ENCODE measurements at places on chromosomes 16 and 17.
A peak's percentile ranks its signal among the peaks of the same experiment; 100 is the strongest.

GRCh38 chr17:10247810-10248209 lies 49.4 kb upstream of the GAS7 start:
- DNase-seq = no peak

DNA sequence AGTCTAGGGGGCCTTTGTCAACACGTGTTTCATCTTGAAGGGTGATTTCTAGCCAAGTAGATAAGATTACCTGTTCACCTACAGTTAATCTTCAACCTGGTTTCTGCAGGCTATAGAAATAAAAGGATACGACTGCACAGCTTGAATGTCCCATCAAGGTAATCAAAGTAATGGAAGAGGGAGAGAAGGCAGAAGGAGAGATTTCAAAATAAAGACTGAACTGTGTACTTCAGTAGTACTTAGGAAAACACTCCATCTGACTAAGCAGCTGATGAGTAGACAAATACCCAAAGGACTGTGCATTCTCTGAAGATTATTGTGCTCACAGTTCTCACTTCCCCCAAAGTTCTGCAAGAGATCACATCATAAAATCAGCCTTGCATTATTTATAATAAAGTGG lies 5.8 kb upstream of the RFFL start:
- no peak for DNase-seq

DNA sequence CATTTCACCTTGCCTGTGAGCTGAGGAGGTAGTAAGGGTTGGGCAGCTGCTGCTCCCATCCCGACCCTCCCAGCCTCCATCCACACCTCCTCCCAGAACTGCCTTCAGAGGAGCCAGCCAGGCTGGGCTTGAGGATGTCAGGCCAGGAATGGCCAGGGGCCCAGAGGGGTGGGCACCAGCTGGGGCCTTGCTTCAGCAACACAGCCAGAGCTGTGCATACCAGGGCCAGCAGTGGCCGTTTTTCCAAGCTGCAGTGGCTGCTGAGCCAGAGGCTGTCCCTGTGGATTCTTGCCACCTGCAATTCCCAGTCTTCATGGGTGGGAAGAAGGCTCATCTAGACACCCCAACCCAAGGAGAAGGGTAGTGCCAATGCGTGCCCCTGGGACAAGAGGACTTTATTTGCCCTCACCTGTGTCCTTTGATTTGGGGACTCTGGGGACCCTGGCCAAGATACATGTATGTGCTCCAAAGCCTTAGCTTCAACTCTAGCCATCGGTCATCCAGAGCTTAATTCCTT lies 153.4 kb upstream of the SDK2 start:
- DNase-seq = no peak

DNA sequence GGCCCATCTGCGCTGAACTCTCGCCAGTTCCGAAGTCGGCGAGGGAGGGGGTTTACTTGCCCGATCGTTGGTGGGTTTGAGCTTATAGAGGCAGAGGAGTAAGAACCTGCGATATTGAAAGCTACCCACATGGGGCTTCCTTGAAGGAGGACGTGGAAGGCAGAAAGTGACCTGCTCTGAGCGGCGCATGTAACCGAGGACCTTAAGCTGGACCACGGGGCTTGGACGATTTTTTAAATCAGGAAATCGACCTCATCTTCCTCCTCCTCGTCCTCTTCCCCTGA lies 2.0 kb downstream of the PRAC2 start:
- no peak for DNase-seq

DNA sequence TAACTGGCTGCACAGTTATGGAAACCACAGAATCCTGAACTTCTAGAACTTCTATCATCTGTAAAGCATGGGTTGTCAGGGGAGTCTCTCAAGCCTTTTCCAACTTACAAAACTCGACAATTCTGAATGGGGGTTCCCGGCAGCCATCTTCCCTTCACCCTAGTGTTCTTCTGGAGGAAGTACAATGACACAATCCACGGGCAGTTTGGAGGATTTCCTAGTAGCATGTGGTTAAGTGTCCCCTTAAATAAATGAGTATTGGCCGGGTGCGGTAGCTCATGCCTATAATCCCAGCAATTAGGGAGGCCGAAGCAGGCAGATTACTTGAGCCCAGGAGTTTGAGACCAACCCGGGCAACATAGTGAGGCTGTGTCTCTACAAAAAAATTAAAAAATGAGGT lies 2.1 kb downstream of the SLC16A6 start:
- DNase-seq = no peak

- DNase-seq = no peak
Observed at GRCh38 chr17:8673612-8674011, 43.1 kb upstream of the MYH10 start.

DNA sequence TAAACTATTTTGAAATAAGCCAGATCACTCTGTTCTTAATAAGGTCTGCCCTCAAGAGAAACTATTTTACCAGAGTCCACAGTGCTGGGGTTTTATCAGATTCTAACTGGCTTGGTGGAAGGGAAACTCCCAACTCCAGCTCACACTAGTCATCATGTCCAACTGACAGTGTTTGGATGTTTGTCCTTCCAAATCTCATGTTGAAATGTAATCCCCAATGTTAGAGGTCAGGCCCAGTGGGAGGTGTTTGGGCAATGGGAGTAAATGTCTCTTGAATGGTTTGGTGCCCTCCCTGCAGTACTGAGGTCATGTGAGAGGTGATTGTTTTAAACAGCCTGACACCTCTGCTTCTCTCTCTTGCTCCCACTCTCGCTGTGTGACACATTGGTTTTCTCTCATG lies 1301.0 kb upstream of the CDH8 start:
- no peak for DNase-seq

DNA sequence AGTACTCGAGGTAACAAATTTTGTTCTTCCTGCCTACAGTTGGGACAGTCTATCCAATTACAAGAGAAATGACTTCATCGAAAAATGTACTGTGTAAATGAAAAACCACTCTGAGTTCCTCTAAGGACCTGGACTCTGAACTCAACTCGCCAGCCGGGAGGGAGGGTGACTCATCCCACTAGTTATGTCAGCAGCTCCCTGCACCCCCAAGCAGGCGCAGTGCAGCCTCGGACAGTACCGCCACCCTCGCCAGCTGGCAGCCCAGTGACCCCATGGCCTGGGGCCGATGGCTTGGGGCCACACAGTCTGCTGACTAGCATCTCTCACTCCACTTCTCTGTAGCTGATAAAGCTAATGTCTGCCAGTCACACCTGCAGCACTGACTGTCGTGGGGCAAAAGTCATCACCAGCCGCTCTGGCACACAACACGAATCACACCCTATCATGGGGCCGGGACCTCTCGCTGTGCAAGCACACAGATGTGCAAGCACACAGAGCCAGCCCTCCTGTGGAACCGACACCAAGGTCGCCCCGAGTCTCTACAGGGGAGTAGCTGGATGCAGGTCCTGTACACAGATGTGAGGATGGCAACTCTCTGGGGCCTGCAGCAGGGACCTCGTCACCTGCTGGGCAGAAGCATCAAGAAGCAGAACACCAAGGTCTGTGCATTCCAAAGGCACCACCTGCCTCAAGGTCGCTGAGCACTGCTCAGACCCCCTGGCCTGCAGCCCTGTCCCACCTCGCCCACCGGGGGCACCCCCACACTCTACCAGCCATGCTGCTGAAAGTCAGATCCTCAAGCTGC lies 5.7 kb downstream of the CSNK1D start:
- peak; percentile 54 for DNase-seq

DNA sequence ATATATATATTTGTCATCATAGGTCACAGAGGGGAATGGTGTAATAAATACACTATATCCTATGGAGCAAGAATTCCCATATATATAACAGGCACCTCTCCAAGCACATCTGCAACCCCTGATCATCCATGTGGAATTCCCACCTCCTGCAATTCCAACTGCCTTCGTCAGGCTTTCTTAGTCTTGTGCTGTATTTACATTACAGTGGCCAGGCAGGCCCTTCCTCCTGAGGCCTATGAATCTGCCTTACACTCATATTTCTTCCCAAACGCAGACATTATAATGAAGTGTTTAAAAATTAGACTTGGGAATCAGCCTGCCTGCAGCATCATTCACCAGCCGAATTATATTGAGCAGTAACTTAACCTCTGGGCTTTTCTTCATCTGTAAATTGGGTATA lies 19.3 kb upstream of the DNAH9 start:
- no peak for DNase-seq

DNA sequence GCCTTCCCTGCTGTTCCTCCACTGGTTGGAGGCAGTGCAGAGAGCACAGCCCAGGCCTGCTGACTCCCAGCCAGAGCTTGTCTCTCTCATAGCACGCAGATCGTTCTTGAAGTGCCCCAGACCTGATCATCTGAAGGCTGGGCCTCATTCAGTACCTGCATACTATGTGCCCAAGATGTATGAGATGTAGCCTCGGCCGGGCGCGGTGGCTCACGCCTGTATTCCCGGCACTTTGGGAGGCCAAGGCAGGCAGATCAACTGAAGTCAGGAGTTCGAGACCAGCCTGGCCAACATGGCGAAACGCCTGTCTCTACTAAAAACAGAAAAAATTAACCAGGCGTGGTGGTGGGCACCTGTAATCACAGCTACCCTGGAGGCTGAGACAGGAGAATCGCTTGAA lies 31.0 kb downstream of the WNT3 start:
- no peak for DNase-seq

DNA sequence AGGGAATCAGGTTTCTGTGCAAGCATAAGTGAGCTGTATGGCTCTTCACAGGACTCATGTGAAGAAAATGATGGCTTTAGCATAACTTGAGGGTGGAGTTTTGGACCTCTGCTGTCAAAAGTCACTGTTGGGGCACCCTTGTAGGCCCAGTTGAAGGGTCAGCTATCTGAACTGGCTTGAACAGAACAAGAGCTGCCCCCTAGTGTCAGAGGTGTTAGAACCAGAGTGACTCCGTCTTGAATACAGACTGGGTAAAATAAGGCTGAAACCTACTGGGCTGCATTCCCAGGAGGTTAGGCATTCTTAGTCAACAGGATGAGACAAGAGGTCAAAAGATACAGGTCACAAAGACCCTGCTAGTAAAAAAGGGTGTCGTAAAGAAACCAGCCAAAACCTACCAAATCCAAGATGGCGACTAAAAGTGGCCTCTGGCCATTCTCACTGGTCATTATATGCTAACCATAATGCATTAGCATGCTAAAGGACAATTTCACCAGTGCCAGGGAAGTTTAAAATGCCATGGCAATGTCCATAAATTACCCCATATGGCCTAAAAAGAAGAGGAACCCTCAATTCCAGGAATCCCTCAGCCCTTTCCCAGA lies 484.0 kb upstream of the ERCC4 start:
- DNase-seq = no peak

DNA sequence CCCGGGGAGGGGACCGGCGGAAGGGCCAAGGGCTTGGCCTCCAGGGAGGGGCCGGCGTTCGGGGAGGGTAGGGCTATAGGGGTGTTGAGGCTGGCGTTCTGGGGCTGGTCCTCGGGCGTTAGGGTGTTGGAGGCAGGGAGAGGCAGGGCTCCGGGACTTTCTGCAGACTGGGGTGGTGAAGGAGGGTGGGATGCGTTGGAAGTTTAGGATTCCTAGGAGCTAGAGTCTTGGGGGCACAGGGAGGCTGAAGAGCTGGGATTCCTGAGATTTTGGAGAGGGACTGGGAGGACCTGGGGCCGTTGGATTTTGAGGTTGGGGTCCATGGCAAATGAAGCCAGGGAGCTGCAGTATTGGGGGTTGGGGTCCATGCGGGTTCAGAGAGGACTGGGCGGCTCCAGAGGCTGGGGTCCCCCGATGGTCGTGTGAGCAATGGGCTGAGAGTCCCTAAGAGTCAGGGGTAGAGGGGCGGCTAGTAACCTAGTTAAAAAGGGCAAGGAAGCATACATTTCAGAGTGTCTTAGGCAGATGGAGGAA lies 740 bp downstream of the NFATC2IP start:
- no peak for DNase-seq

GRCh38 chr17:51722994-51723393 lies 435.5 kb downstream of the CA10 start:
- no peak for DNase-seq

GRCh38 chr16:22672830-22673210 lies 141.1 kb upstream of the HS3ST2 start:
- DNase-seq = no peak

DNA sequence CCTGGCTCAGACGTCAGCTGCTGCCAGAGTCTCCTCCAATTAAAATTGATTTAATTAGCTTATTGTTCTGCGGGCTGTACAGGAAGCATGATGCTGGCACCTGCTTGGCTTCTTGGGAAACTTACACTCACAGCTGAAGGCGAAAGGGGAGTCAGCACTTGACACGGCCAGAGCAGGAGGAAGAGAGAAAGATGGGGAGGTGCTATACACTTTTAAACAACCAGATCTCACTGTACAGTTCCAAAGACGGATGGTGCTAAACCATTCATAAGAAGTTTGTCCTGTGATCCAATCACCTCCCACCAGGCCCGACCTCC lies 1.4 kb upstream of the PRDM7 start:
- DNase-seq = no peak

DNA sequence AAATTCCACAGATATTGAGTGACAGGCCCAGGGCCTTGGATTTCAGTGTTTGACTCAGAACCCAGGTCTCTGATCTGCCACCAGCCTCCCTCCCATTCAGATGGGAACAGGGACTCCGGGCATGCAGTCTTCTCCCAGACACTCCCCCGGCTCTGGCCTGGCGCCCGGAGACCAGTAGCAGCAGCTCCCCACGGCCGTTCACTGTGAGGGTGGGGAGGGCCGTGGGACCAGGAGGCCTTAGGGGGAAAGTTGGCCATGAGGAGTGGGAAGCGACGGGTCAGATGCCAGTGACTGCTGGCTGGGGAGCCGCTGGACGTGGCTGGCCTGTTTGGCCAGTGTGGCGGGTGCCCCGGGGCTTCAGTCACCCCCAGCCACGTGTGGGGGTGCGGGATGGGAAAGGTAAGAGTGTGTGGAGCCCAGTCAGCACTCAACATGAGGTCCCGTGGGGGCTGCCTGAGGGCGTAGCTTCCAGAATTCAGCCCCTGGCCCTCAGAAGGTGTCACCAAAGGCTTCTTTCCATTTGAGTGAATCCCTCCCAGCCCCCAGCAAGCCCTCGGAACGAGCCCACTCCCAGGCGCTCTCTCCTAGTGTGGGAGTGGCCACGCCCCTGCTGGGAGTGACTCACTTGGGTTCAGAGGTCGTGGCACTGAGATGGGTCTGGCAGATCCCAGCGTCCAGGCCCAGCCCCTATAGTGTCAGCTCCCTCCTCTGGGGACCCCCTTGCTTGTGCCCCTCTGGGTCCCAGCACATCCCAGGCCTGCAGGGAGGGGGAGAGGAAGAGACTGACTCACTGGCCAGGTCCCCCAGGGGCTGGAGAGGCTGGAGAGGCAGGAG lies 309.4 kb downstream of the SEC14L1 start:
- peak; percentile 78 for DNase-seq

DNA sequence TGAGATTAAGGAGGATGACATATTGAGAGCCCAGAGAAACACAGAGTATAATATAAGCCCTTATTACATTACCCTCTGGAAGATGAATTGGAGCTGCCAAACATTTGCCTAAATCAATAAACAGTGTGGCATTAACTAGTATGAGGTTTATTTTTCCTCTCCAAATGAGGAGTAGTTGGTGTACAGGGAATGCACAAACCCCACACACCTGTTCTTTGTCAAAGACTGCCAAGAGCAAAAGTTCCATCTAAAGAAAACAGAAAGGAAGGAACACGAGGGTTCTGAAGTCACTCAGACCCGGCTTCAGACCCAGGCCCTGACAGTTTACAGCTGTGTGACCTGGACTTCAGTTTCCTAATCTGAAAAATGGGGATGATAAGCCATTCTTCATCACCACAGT lies 138.1 kb downstream of the SHISA9 start:
- no peak for DNase-seq

Data from stimulated activated CD4-positive, alpha-beta T cell treated with anti-CD3 and anti-CD28 coated beads, Interleukin-4, amount 100 ng/mL, for 4 hours (primary cell).